ENCODE measurements at places on chromosomes 3 and 15.
A peak's percentile ranks its signal among the peaks of the same experiment; 100 is the strongest.

DNA sequence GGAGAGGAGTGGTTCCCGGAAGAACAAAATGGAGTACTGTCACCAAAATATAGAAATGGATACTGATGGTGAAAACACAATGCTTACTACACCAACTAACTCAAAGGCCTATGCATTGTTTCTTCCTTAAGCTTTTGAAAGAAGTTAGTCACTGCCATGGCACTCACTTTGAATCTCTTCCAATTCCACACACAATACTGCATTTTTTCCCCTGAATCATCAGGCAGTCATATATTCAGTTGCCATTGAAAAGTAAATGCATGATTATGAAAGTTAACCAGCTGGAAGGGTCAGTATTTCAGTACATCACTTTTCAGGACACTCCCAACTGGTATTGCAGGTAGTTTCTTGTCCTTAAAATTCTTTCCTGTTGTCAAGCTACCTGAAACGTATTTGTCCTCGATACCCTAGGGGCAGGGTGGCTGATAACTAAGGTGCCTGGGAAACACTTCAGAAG is 9.0 kb upstream of the LRRFIP2 start:
- H3K4me1 ChIP-seq: peaks cover 50% of the 10 kb centered on the region
- no peaks in the 10 kb centered on the region for H3K27me3 ChIP-seq
- peak overlapping the region; percentile 0 for H3K4me3 ChIP-seq
- DNase-seq: no peak
- H3K27ac ChIP-seq: peak overlapping the region; percentile 74

- peaks cover 59% of the 10 kb centered on the region for H3K4me1 ChIP-seq
- DNase-seq: no peak
- peak overlapping the region; percentile 99 for H3K27ac ChIP-seq
- no peaks in the 10 kb centered on the region for H3K27me3 ChIP-seq
Measured at GRCh38 chr3:45983770-45984169, 11.9 kb downstream of the FYCO1 start.

DNA sequence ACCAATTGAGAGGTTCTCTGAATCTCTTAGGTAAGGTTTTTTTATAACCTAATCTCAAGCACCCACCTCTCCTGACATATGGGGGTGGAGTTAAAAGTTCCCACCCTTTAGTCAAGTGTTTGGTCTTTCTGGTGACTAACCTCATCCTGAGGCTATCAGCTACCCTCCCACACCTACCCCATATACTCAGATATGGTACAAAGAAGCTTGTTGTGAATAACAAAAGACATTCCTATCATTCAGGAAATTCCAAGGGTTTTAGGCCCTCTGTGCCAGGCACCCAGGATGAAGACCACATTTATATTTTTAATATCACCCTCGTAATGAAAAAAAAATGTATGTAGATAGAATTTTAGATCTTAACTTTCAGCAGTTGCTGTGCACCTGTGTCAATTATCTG is 9.0 kb downstream of the CHMP2B start:
- H3K27me3 ChIP-seq: no peaks in the 10 kb centered on the region
- no peak for DNase-seq
- H3K4me1 ChIP-seq: no peaks in the 10 kb centered on the region
- H3K27ac ChIP-seq: no peak overlapping the region
- no peaks in the 10 kb centered on the region for H3K36me3 ChIP-seq
- no peak overlapping the region for H3K4me3 ChIP-seq

DNA sequence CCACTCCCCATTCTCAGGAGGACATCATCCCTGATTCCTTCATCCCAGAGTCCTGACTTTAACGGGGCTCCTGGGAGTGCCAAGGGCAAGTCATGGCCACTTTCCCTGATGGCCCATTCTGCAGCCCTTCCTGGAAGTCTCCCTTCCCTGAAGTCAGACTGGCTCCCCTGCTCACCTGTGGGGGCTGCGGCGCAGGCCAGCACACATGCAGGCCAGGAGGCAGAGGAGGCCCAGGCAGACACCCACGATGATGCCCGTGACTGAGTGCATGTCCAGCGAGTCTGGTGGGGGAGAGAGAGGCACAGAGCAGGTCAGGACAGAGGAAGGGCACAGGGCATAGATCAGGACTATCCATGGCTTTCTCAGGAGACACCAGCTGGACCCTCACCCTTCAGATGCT is 8.6 kb upstream of the IGDCC3 start:
- H3K4me3 ChIP-seq: no peak overlapping the region
- no peaks in the 10 kb centered on the region for H3K36me3 ChIP-seq

GRCh38 chr15:64009241-64009640 is 37.0 kb downstream of the DAPK2 start:
- DNase-seq: no peak
- H3K27ac ChIP-seq: no peak overlapping the region
- peaks cover 6% of the 10 kb centered on the region for H3K4me1 ChIP-seq
- H3K4me3 ChIP-seq: no peak overlapping the region
- no peaks in the 10 kb centered on the region for H3K27me3 ChIP-seq

- no peak overlapping the region for H3K27ac ChIP-seq
- H3K4me1 ChIP-seq: no peaks in the 10 kb centered on the region
- no peaks in the 10 kb centered on the region for H3K27me3 ChIP-seq
- H3K36me3 ChIP-seq: no peaks in the 10 kb centered on the region
Measured at GRCh38 chr3:88707837-88708236, 399.6 kb upstream of the EPHA3 start.

DNA sequence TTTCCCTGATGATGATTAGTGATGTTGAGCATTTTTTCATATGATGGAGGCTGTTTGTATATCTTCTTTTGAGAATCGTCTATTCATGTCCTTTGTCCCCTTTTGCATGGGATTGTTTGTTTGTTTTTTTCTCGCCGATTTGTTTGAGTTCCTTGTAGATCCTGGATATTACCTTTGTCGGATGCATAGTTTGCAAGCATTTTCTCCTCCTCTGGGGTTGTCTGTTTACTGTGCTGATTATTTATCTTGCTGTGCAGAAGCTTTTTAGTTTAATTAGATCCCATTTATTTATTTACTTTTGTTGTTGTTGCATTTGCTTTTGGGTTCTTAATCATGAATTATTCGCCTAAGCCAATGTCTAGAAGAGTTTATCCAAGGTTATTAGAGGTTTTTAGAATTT is 232.8 kb downstream of the XXYLT1 start:
- no peaks in the 10 kb centered on the region for H3K27me3 ChIP-seq
- no peak overlapping the region for H3K4me3 ChIP-seq
- H3K27ac ChIP-seq: no peak overlapping the region

DNA sequence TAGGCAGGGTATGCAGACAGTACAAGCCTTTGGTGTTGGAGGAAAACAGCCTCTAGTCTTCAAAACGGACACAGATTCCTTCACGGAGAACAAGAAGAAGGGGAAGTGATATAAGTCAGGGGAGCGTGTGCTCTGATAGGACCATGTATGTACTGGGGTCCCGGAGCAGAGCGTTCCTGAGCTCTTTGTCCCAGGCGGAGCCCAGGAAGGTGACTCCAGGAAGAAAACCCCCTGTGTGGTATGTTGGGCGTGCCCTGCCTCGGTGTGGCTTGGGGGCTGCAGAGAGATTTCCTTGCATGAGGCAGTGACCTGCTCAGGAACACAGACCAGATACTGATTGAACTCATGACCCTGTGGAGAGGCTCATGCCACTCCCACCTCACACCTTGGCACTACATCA is 21.7 kb downstream of the MELTF start:
- peak; percentile 20 for DNase-seq
- H3K27ac ChIP-seq: no peak overlapping the region
- H3K36me3 ChIP-seq: no peaks in the 10 kb centered on the region
- H3K4me1 ChIP-seq: peaks cover 8% of the 10 kb centered on the region

DNA sequence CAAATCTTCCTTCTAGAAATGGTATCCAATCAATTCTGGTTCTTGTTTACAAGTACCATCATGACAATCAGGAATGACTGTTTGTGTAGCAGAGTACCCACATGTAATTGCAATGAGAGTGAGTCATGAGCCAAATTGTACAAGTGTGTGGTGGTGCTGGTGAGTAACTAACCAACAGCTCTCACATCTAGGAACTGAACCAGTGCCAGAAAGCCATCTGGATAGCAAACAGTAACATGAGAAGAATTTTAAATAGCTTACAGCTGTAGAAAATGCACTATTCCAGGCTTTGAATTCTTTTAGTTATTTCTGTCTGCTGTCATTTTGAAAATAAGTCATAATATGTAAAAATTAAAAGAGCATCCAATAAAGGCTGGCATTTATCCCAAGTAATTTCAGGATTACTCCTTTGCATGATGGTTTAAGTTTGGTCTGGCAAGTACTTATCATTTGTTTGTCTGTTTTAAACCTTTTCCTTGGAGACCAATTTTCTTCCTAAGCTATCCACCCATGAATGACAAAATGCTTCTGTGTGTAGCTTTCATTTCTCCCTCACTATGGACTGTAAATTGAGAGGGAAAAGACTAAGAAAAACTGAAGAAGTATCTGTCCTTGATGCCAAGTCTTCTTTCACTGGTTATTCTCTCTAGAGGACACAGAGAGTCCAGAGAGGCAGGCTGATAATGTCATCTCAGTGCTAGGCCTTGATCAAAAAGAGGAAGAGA is 60.0 kb downstream of the PIK3CB start:
- peak overlapping the region; percentile 36 for H3K27ac ChIP-seq
- DNase-seq: peak; percentile 68
- H3K36me3 ChIP-seq: no peaks in the 10 kb centered on the region
- no peaks in the 10 kb centered on the region for H3K27me3 ChIP-seq

DNA sequence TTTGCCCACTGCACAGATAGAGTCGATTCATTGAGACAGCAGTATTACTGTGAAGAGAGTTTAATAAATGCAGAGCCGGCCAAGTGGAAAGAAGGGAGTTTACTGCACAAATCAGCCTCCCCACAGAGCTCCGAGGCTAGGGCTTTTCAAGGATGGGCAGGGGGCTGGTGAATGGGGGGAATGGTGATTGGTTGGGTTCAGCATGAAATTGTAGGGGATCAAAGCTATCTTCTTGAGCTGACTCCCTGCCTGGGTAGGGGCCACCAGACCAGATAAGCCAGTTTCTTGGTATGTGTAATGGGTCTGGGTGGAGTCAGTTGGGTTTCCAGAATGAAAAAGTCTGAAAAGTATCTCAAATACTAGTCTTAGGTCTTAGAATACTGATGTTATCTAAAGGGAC is 66.6 kb downstream of the SYNPR start:
- DNase-seq: no peak
- peaks cover 5% of the 10 kb centered on the region for H3K27me3 ChIP-seq
- H3K4me1 ChIP-seq: peaks cover 6% of the 10 kb centered on the region
- H3K4me3 ChIP-seq: no peak overlapping the region

- peak within 1 kb of the TSS; percentile 82 for H3K4me3 ChIP-seq
- peak within 1 kb of the TSS; percentile 80 for H3K27ac ChIP-seq
- no peaks in the 10 kb centered on the region for H3K4me1 ChIP-seq
- no peaks in the 10 kb centered on the region for H3K27me3 ChIP-seq
Measured at GRCh38 chr3:52238761-52239701, at the start of gene TWF2. TWF2 (minus strand) TSS chr3:52239158; CDS start chr3:52239016, 142 bp downstream.

GRCh38 chr3:20516311-20516710 is 330.3 kb upstream of the SGO1 start:
- no peaks in the 10 kb centered on the region for H3K27me3 ChIP-seq
- H3K4me1 ChIP-seq: no peaks in the 10 kb centered on the region
- no peak for DNase-seq
- no peaks in the 10 kb centered on the region for H3K36me3 ChIP-seq
- H3K27ac ChIP-seq: no peak overlapping the region

DNA sequence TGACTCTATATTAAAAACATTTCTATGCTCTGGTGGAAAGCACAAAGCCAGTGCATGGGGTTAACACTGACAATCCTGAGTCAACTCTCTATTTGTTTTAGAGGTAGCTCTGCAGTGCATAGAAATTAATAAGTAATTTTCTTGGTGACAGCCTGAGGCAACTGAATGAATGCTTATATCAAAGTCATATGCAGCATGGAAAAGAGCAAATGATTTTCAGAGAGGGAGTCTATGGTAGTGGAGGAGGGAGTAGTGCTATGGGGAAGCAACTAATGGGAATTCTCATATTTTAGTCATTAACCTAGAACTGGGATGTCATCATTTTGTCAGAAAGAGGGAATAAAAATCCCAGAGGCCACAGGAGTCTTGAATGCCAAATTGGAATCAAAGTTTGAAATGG is 99.1 kb downstream of the CLSTN2 start:
- no peak for DNase-seq
- H3K27me3 ChIP-seq: no peaks in the 10 kb centered on the region
- no peak overlapping the region for H3K27ac ChIP-seq
- no peak overlapping the region for H3K4me3 ChIP-seq
- H3K4me1 ChIP-seq: no peaks in the 10 kb centered on the region

DNA sequence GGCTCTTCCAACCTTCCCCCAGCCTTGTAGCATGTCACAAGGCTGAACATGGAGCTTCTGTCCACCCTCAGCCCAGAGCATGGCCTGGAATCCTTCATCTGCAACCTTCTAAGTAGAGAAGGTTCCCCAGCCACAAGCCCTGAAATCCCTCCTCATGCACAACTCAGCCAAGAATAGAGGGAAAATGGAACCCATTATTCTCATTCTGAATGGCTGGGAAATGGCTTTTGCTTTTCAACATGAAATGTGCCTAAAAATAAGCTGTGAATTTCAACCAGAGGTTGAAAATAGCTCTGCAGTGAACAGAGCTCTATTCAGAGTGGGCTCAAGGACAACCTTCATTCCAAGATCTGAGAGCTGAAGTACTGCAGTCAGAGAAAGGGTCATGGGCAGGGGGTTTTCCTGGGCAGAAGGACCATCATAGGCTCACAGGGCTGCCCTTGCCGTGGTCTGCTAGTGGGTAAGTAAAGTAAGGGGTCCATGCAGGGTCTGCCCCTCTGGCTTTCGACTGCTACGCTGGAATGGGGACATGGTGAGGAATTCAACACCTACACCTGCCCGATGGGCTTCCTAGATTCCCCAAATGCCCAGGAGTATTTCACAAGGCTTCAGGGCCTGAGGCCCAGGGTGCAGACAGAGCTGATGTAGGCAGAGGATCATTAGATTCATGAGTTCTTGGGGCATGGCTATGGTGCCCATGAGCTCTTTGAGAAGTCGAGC is 35.9 kb downstream of the POC1A start:
- no peaks in the 10 kb centered on the region for H3K4me1 ChIP-seq
- H3K27ac ChIP-seq: no peak overlapping the region
- H3K27me3 ChIP-seq: no peaks in the 10 kb centered on the region
- DNase-seq: no peak

- H3K27me3 ChIP-seq: no peaks in the 10 kb centered on the region
- DNase-seq: no peak
- no peak overlapping the region for H3K27ac ChIP-seq
- H3K36me3 ChIP-seq: no peaks in the 10 kb centered on the region
Measured at GRCh38 chr3:21407743-21408142, 343.3 kb downstream of the ZNF385D start.

DNA sequence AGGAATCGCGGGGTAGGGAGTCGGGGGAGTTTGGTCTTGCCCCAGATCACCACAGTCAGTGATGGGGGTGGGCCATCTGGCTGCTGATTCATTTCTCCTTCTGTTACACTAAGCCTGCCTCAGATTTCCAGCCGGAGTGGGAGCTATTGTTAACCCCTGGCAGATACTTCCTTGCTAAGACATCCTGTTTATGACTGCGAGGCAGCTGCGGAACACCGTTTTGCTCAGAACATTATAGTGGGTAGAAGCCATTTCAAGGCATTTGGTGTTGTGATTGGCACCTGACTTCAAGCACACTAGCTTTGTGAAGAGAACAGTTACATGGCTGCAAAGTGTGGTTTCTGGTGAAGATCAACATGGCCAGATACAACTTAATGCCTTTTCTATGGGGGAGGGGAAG is 73.8 kb downstream of the FLNB start:
- H3K36me3 ChIP-seq: peaks cover 36% of the 10 kb centered on the region
- H3K27me3 ChIP-seq: no peaks in the 10 kb centered on the region
- H3K27ac ChIP-seq: peak overlapping the region; percentile 8
- no peak overlapping the region for H3K4me3 ChIP-seq
- peak; percentile 41 for DNase-seq
- no peaks in the 10 kb centered on the region for H3K4me1 ChIP-seq

- no peak overlapping the region for H3K4me3 ChIP-seq
- no peaks in the 10 kb centered on the region for H3K4me1 ChIP-seq
- no peaks in the 10 kb centered on the region for H3K27me3 ChIP-seq
- H3K36me3 ChIP-seq: no peaks in the 10 kb centered on the region
Measured at GRCh38 chr3:20462723-20463122, 276.7 kb upstream of the SGO1 start.
